ENCODE measurements at places on chromosomes 12 and 14.
A peak's percentile ranks its signal among the peaks of the same experiment; 100 is the strongest.

GRCh38 chr12:74889563-74890236 lies 319.9 kb downstream of the KCNC2 start:
- DNase-seq, result no peak

GRCh38 chr12:88453323-88453722 lies 126.9 kb downstream of the KITLG start:
- DNase-seq, result no peak

- no peak for DNase-seq
Observed at GRCh38 chr12:59940631-59941342, 345.0 kb downstream of the SLC16A7 start.

DNA sequence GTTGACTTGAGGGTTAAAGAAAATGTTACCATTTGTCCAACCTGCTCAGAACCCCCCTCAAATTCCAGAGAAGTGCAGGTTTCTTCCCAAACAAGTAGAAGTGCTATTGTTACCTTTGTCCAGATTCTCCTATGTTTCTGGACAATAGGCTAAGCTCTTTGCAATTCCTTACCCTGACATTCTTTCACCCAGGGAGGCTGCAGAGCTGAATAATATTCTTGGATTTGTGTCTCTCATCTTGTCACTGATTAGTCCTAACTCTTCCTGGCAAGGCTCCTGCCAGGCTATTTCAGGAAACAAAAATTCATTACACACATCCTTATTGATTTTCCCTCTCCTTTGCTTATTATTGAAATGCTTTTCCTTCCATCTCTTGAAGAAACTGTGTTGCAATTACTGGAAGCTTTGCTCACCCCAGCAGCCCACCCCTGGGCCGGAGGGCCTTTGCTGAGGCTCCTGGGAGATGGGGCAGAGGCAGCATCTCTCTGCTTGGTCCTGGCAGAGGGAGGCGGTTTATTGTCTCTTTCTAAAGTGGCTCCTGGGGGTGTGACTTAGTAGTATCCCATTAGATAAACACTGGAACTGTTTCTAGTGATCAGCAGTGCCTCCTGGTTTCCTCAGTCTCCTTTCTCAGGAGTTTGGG lies 207.5 kb upstream of the PELI2 start:
- no peak for DNase-seq

DNA sequence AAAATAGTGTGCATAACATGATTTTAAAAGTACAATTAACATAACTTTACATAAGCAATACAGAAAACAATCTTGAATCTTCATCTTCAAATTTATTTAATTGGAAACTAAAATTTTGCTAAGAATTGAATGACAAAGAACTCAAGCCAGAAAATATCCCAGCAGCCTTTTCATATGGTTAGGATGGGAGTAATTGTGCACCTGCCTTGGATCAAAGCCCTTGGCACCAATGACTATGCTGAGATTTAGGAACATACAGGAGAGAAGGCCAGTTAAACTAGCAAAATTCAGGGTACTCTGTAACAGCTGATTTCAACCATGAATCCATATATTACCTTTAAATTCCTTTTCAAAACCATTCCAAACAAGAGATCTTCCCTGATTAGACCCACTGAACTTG lies 5.8 kb downstream of the KERA start:
- no peak for DNase-seq

- DNase-seq, result no peak
Observed at GRCh38 chr12:115897729-115898128, 379.8 kb downstream of the MED13L start.

DNA sequence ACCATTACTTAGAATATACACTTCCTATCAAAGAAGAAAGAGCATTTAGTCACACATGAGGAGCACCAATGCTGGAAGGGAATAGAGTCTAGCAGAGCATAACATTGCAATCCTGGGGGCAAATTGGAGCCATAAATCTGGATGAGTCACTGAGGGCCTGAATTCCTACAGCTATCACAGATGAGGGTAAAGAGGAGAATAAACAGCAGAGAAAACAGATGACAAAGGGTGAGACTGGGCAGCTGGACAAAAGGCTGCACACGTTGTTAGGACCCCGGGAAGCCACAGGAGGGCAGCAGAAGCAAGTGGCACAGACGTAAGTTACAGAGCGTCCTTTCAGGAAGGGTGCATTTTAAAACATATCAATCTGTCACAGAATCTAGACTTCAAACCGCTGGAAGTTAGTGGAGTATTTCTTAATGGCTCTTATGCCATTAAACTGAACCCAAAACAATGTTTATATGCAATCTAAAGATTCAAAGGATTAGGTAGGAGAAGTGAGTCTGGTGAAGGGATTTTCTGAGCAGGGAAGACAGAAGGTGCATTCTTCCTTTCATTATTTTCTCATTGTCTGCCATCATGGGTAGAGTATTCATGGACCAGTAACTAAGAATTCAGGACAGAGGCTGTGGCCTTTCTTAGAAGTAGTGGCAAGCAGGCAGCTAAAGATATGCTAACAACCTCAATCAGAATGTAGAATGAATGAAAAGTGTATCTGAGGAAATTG lies 159.8 kb upstream of the DAAM1 start:
- DNase-seq, result no peak

GRCh38 chr14:89773644-89774316 lies 180.8 kb downstream of the EFCAB11 start:
- DNase-seq, result peak; percentile 18

- DNase-seq, result no peak
Observed at GRCh38 chr14:53621433-53621832, 335.2 kb downstream of the BMP4 start.

GRCh38 chr12:108641446-108642268 lies 8.0 kb upstream of the SELPLG start:
- no peak for DNase-seq

- no peak for DNase-seq
Observed at GRCh38 chr12:56348776-56349175, 10.1 kb downstream of the IL23A start.

- DNase-seq, result no peak
Observed at GRCh38 chr14:79834868-79835267, 376.4 kb downstream of the DIO2 start.

GRCh38 chr12:31033681-31034080 lies 40.0 kb upstream of the DDX11 start:
- DNase-seq, result no peak

DNA sequence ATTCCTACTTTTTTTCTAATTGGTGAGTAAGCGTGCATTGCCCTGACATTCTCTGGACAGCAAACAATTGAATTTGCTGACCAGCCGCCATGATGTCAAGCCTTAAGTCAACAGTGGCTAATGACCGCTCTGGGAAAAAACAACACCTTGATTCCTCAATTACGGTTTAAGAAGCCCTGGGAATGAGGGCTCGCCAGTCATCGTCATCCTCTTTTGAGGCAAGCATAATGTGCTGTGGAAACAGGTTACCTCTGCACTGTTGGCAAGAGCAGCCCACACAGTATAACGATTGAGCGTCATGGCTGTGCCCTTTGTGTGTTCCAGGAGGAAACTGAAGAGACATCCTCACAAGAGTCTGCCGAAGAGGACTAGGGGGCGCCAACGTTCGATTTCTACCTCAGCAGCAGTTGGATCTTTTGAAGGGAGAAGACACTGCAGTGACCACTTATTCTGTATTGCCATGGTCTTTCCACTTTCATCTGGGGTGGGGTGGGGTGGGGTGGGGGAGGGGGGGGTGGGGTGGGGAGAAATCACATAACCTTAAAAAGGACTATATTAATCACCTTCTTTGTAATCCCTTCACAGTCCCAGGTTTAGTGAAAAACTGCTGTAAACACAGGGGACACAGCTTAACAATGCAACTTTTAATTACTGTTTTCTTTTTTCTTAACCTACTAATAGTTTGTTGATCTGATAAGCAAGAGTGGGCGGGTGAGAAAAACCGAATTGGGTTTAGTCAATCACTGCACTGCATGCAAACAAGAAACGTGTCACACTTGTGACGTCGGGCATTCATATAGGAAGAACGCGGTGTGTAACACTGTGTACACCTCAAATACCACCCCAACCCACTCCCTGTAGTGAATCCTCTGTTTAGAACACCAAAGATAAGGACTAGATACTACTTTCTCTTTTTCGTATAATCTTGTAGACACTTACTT lies 138.9 kb downstream of the HMGA2 start:
- no peak for DNase-seq

GRCh38 chr14:53214384-53214783 lies 61.3 kb upstream of the DDHD1 start:
- no peak for DNase-seq

GRCh38 chr14:105490267-105490571 lies 827 bp upstream of the TEDC1 start:
- DNase-seq, result no peak

- DNase-seq, result no peak
Observed at GRCh38 chr12:115023279-115024265, 339.6 kb upstream of the TBX3 start.

- DNase-seq, result no peak
Observed at GRCh38 chr12:53200107-53200457, 7.0 kb downstream of the ITGB7 start.

DNA sequence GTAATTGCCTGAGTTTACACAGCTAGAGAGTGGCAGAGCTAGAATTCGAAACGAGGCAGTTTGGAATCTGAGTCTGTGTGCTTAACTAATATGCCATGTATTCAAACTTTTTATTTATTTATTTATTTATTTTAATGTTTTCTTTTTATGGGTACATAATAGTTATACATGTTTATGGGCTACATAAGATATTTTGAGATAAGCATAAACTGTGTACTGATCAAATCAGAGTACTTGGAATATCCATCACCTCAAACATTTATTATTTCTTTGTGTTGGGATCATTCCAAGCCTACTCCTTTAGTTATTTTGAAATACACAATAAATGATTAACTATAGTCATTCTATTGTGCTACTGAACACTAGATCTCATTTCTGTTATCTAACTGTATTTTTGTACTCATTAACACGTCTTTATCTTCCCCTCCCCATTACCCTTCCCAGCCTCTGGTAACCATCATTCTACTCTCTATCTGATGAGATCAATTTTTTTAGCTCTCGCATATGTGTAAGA lies 7.4 kb upstream of the KRT81 start:
- no peak for DNase-seq

DNA sequence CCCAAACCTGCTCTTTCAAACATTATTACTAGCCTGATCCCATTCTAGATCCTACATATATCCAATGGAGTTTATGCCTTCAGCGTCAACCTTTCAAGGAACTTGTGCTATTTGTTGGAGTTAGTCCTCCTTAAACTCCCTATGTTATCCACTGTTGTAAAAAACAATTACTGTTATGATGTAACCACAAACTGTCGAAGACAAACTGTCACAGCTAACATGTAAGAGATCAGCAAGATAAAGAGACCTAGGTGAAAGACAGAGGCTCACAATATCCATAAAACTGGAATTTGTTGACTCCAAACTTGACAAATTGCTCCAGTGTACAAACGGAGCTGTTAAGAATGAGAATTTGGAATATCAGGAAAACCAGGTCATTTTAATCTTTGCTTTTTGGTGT lies 70.7 kb downstream of the CDK17 start:
- DNase-seq, result no peak

GRCh38 chr12:118637767-118638370 lies 261.5 kb downstream of the SUDS3 start:
- DNase-seq, result no peak

GRCh38 chr14:104956290-104956890 lies 21.8 kb downstream of the AHNAK2 start:
- no peak for DNase-seq

DNA sequence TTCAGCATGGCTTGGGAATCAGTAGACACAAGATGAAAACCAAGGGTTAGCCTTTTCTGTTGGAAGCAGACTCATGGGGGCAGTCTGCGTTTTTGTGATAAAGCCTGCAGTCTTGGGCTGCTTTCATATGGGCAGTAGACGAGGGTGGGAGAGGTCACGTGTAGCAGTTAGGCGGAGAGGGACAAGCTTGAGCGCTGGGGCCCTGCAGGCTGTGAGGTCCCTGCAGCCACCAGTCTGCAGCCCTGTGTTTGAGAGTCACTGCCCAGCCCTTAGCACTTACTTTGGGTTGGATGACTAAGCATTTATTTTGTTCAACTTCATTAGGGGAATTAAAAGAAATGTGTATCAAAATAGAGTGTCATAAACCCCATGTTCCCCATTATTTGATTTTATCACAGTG lies 37.2 kb downstream of the EP400 start:
- DNase-seq, result no peak

- DNase-seq, result no peak
Observed at GRCh38 chr14:58488550-58488949, 61.0 kb downstream of the KIAA0586 start.

- DNase-seq, result no peak
Observed at GRCh38 chr12:50453872-50454271, 50.9 kb upstream of the DIP2B start.

DNA sequence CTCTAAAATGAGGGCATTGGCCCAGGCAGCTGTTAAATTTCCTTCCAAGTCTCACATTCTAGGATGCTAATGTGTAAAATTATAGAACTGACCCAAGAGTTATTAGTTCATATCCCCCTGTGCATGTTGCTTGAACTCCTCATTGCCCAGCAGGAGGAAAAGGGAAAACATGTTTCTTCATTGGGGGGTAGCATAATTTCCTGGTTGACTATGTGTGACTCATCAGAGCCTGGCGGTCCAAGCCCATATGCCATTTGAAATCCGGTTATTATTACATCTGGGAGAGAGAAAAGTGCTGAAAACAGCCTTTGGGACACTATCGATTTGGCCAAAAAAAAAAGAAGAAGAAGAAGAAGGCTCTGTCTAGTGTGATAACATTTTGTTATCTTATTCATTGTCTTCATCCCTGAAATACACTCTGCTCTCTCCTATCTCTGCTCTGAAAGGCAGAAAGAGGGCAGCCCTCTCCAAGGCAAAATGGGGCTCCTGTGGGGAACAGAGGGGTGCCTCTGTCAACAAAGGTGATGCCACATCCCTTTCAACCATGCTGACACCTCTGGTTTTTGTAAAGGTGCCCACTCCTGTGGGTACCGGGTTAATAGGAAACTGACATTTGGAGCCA lies 114.2 kb downstream of the DAD1 start:
- DNase-seq, result no peak

DNA sequence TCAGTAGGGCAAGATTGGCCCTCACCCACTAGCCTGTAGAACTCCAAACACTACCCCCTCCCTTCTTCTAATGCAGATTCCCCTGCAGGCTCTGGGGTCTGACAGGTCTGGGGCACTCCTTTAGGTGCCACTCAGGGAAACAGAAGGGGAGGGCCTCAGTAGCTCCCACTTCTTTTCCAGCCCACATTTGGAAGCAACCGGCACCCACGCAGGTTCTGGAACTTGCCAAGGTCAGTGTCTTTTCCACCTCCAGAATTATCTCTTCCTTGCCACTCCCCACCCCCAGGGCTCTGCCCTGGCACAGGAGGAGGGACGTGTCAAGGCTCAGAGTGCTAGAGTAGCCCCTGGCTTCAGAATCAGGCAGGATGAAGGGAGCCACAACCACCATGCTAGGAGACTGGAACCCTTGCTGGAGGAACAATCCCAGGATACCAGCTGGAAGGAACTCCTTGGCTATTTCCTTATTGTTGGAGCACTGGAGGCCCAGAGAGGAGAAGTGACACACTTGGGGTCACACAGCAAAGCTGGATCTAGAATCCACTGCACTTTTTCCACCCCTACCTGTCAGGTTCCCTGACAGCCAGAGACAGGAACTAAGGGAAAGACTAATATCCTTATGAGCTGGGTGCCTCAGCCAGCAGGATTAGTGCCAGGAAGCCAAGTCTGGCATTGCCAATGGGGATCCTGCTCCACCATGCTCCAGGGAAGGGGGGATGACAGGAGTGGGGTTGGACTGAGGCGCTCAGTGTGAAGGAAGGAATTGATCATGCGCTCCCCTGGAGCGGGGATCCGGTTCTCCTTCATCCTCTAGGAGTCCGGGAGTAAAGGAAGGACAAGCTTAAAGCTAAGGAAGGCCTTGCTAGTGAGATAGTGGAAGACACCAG lies 1.8 kb upstream of the FIGNL2 start:
- DNase-seq, result no peak

- no peak for DNase-seq
Observed at GRCh38 chr14:37061697-37062096, 110.7 kb downstream of the SLC25A21 start.

All from stimulated activated CD8-positive, alpha-beta memory T cell treated with anti-CD3 and anti-CD28 coated beads, Interleukin-7, amount 100 ng/mL, for 24 hours (primary cell).